Retina (tissue), 1 donor: ENCODE measurements at places on chromosomes 3 and 15.

DNA sequence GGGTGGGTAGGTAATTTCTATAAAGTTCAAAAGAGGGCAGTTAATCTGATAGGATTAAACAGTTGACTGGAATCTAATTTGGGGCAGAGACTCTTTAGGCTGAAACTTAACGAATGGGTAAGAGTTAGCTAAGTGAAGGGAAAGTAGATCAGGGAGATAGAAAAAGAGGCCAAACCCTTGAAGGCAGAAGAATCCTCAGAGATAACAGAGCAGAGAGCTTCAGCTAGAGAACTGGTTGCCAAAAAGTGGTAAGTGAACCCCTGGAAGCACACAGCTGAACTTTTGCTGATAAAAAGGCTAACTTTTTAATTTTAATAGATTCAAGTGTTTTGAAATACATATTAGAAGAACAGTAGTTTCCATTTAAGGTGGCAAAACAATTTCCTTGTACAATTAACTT lies 99.2 kb downstream of the FHIT start:
- no peak for DNase-seq

GRCh38 chr3:33716227-33716626 lies 1.8 kb downstream of the CLASP2 start:
- DNase-seq: no peak

DNA sequence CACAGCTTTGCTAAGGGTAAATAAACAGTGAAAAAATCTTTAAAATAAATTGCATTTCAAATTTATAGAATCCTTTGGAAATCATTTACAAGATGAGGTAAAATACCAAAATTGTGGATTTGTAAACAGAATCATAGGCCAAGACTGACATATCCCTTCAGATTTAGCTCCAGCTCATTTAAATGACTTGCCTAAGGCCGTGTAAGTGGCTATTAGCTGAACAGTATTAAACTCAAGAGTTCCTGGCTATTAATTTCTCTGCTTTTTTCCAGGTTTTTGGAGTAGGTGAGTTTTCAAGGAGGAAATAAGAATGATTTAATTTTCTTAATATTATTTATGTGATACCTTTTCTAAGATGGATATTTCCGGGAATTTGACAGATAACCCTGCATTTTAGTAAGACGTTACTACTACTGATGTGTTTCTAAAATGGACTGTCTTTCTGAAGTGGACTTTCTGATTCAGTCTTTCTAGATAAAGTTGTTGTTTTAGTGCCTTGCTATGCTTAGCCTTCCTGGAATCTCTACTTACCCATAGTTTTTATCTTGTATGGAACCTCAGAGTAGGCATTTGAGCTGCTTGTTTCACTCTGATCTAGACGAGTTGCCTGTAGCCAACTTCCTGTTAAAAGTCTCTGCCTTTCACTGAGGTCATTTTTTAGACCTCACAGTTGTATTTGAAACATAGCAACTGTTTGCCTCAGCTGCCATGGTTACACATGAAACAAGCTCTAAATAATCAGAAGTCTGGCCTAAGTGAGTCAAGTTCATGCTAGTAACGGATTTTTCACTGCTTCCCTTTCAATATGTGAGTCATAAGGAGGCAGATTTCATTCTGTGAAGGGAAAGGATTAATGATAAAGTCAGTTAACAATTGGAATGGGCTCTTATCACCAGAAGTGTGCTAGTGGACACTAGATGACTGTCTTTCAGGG lies 127.0 kb downstream of the KLHL25 start:
- no peak for DNase-seq

GRCh38 chr3:31227131-31227562 lies 305.6 kb upstream of the STT3B start:
- DNase-seq: no peak

DNA sequence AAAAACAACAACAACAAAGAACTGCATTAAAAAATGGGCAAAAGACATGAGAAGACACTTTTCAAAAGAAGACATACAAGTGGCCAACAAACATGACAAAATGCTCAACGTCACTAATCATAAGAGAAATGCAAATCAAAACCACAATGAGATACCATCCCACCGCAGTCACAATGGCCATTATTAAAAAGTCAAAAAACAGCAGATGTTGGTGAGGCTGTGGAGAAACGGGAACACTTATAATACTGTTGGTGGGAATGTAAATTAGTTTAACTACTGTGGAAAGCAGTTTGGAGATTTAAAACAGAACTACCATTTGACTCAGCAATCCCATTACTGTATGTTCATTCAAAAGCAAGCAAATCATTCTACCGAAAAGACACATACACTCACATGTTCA lies 15.1 kb downstream of the EIF1B start:
- no peak for DNase-seq

DNA sequence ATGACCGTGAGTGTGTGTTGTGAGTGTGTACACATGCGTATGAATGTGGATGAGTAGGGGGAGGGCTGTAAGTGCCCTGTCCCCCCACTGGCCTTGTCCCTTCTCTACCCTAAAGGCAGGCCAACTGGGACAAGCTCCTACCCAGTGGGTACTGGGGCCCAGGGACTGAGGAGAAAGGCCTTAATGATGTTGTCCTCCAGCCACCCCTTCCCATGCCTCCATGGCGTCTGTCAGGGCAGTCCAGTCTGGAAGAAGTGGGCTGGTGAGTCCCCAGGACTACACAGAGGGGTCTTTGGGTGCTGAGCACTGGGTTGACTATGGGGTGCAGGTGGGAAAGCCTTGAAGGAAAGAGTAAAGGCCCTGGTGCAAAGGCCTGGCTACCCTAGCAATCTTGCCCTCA lies 16.9 kb upstream of the CORO2B start:
- DNase-seq: peak; percentile 10

DNA sequence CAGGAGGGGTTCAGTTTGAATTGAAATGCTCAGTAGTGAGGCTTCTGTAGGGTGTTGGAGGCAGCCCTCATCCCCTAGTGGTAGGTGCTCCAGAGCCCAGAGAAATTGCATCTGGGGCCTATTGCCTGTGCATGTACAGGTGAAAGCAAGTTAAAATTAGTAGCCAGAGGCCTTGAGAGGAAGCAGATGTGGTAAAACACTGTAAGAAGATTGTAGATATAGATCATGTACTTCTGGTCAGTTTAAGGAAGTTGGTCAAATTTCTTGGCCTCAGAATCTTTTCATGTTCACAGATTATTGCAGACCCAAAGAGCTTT lies 34.6 kb downstream of the IGSF10 start:
- DNase-seq: no peak
